ENCODE measurements at places on chromosomes 1 and 21.

GRCh38 chr1:154483941-154484803 is 17.8 kb upstream of the TDRD10 start:
- DNase-seq: no peak

GRCh38 chr1:15941899-15942660 is 33.8 kb downstream of the ZBTB17 start:
- DNase-seq: no peak

DNA sequence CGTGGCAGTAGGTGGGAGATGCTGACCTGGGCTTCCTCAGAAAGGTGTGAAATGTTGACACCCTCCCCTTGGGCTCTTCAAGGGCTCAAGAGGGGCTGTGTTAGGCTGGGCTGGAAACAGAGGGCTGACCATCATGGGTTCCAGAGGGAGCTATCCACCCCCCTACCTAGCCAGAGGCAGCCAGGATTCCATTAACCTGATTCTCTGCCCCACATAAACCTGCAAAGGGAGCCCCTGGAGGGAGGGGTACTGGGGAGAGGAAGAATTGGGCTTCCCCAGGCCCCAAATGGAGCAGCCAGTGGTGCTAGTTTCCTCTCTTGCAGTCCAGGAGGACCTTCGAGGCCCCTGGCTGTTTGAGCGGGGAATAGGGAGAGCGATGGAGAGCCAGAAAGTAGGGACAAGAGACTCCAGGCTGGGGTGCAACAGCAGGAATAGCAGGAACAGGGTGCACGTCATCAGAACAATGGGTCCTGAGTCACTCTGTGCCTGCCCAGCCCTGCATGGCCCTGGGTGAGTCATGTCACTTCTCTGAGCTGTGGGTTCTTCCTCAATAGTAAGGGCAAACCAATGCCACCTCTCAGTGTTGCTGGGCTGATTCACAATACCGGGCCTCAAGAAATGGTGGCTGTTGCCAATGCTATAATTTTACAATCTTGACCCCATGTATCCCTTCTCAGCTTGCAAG is 121.2 kb downstream of the EPHB2 start:
- DNase-seq: no peak

GRCh38 chr21:32955311-32956060 is 70.2 kb upstream of the OLIG2 start:
- no peak for DNase-seq

DNA sequence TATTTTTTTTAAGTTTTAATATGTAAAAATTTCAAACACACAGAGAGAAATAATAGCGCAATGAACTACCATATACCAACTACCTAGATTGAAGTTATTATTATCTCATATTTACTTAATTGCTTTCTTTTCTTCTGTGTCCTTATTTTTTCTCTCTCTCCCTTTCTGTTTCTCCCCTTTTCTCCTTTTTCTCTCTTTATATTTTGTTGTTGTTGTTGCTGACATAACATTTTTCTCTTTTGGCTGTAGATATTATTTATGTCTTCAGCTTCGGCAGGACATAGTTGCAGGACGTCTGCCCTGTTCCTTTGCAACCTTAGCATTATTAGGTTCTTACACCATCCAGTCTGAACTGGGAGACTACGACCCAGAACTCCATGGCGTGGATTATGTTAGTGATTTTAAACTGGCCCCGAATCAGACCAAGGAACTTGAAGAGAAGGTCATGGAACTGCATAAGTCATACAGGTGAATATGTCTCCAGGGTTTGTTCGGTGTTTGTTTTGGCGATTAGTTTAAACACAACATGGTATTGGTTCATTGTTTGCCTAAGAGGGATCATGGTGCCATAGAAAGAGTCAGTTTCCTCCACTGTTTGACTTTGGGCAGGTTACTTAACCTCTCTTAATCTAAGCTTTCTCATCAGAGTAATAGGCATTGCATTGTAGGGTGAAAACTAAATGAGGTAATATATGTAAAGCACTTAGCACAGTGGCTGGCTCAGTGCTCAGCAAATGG is 103.8 kb downstream of the EPB41 start:
- DNase-seq: no peak

GRCh38 chr1:110597966-110598365 is 8.2 kb downstream of the KCNA2 start:
- no peak for DNase-seq

GRCh38 chr1:163523375-163524029 is 201.7 kb downstream of the NUF2 start:
- DNase-seq: no peak

DNA sequence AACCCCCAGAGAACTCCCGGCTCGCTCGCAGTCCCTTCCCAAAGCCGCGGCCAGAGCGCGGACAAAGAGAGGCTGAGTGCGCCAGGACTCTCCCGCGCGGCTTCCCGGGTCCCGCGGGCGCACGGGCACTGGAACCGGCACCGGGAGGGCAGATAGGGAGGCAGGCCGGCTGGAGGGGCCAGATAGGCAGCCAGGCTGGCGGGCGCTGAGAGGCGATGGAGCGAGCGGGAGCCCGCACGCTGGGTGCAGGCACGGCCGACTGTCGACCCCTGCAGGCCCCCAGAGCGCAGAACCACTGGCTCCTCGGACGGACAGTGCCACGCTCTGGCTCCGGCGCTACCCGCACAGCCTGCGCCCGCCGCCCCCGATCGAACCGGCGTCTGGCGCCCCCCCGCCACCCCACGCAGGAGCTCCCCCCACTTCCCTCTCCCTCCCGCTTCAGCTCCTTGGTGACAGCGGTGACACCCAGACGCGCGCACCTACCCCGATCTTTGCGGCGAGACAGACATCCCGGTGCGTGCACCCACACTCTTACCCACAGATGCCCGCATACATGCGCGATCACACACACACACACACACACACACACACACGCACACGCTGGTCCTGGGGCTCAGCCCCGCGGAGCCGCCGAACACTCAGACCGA is 534 bp downstream of the SLC6A9 start:
- peak; percentile 40 for DNase-seq

DNA sequence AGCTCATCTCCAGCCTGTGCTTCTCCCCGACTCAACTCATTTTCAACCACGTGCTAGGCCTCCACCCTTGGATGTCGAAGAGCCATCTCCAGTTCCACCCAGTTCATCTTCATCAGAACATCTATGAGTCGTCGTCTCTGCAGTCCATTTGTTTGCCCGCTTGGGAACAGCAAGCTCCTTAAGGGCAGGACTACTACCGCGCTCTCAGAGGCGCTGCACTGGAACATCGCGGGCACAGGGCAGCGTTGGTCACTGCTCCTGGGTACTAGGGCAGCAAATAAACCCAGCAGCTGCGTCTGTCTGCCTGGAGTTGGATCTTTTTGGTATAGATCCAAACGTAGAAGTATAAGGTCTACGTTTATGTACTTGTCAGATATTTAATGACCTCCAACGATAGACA is 478 bp upstream of the PRDM2 start:
- DNase-seq: peak; percentile 9

GRCh38 chr1:21655748-21656147 is 13.4 kb downstream of the RAP1GAP start:
- no peak for DNase-seq

DNA sequence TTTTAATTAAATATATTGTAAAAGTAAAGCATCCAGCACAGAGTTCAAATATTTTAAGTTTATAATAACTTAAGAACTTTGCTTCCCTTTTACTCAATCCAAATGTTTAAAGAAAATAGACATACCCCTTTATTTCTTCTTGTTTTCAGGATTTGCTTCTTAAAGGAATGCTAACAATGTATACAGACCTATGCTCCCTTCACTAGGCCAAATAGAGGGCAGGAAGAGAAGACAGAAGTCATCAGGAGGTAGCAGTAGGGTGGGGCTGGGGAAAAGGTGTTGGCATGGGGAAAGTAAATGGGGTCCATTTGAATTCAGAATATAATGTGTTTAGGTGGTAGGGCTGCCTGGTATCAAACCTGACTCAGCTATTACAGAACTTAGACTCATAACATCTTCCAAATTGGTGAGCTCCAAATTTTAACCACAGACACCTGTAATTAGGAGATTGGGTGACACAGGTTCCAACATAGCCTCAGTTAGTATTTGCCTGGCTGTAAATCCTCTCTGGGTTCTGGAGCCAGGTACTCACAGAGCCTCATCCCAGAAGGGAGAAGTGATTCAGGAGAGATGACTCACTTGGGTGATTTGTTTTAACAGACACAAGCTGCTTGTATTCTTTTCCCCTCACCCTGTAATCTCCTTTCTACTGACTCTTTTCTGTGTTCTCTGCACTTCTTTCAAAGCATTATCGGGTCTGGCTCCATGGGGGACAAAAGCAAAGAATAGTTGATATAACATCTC is 60.1 kb upstream of the DUSP10 start:
- no peak for DNase-seq

- DNase-seq: no peak
Observed at GRCh38 chr1:15408890-15409387, 749 bp upstream of the EFHD2 start.

DNA sequence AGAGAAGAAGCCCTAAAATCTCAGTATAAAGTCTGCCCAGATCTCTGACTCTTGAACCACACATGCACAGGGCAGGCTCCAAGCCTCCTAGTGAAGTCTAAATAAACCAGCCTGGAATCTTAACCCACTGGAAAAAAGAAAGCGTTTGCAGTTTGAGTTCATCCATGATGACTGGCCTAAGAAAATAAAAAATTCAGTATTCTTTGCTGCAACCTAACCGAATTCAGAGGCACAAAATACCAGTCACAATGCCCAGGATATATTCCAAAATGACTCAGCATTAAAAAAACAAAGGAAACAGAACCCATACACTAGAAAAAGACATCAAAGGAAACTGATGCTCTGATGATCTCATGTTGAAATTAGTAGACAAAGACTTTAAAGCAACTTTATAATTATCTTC is 269.2 kb downstream of the SDCCAG8 start:
- no peak for DNase-seq

- DNase-seq: no peak
Observed at GRCh38 chr1:180935326-180936109, 22.8 kb downstream of the KIAA1614 start.

DNA sequence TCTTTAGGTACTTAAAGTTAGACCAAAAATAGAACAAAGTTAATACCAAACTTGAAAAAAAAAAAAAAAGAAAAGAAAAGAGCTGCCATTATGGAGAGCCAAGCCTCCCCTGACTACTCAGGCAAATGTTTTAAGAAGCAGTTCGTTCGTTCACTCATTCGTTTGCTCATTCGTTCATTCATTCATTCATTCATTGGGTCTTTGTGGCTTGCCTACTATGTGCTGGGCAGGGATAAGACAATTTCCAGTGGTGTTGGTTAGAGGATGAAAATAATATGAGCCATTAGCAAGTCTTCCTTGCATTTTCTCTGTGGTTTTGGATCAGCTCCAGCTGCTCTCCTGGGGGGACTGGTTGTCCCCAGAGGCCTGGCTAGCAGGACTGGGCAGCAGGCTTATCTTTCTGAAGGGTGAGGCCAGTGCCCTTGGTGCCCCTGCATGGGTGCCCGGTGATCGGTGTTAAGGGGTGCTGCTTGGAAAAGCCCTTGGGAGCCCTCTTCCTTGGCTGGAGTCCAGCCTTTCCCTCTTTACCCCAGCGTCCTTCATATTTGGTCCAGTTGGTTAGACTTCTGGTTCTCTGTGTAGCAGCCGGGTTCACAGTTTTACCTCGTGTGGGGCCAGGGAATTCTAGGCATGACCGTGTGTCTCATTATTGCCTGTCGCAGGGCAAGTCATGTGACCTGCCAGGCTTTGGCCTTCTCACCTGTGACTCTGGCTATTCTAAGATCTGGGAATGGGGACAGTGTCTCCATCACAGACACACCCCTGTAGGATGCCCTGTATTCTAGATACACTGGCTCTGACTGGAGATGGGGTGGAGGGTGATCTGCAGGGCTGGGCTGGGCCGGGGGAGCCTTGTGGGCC is 32.8 kb downstream of the LHX4 start:
- no peak for DNase-seq

- DNase-seq: no peak
Observed at GRCh38 chr1:213750231-213751063, 237.3 kb upstream of the PROX1 start.

DNA sequence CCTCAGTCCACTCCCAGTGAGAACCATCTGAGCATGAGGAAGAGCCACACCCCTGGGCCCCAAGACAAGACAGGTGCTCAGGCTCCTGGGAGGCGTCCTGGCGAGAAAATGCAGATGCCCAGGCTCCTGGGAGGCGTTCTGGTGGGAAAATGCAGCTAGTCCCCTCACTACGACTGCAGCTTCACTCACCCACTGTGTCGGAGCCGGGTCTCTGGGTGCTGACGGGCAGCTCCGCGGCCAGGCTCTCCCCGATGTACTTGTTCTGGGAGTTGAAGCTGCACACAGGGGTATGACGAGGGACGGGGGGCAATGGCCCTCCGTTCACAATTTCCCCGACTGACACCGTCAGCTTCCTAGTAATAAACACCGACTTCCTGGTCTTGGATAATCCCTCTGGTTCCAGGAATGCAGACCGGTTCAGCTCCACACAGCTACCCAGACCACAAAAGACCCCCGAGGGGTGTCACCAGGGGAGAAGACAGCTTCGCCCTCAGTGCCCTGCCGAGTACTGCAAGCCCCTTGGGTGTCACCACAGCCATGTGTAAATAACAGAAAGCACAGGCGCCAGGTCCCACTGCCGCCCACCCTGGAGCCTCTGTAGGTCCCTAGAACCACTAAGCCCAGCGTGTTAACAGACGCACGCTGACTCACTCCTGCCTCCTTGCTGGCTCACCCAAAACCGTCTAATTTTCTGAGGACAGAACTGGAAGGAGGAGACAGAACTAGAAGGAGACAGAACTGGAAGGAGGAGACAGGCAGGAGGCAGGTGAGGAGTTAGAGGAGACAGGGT is 19.5 kb downstream of the MCM3AP start:
- DNase-seq: no peak

DNA sequence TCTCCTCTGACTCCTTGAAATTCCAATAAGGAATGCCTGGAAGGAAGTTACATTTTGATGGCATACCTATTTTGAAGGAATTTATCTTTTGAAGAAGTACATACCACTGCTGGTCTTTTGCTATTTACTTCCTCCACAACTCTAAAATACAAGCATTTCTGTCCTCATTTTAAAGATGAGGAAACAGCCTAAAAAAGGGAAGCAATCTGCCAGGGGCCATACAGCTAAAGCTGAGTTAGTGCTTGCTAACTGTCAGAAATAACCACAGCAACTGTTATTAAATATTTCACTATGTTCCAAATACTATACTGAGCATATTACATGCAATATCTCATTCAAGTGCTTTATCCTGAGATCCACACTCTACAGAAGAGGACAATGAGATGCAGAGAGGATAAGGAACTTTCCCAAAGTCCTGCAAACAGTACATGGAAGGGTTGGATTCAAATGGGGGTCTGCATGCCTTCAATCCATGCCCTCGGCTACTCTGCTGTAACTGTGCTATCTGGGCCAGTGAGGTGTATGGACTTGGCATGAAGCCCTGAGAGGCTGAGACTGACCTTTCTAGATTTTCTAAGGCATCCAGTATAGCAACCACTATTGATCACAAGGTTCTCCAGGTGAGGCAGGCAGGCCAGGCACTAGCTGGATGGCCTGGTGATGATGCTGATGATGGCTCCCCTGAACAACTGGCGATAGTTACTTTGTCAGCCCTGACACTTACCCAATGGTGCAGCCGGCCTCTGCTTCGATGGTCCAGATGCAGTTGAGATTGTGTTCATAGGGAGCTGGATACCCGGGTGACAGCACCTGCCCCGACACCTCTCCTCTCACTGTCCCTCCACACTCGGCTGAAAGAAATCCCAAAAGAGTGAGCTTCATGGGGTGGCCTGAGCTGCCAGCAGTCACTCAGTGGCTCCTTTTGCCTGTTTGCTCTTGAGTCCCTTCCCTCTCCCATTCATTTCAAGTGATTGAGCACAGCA is 171.4 kb upstream of the HMGB4 start:
- no peak for DNase-seq

- no peak for DNase-seq
Observed at GRCh38 chr1:245313576-245313975, 158.8 kb downstream of the KIF26B start.

All from stimulated activated CD4-positive, alpha-beta T cell treated with anti-CD3 and anti-CD28 coated beads, Interleukin-4, amount 100 ng/mL, for 4 hours (primary cell).